ENCODE measurements at places on chromosomes 4 and X.

DNA sequence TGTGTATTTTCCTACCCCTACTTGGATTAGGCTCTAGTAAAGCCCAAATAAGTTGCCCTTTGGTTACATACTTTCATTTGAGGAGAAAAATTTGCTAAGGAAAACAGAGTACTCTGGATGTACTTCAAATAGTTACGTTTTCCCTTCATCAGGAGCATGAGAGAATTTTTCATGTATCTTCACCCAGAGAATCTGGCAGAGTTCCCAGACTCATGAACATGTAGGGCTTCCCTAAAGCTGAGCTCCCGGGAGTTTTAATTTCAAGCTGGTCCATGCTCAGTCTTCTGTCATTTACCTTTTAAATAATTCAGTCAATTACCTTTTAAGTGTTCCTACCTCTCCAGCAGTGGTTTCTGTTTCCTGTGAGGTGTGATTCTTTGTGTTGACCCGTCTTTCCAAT lies 367.5 kb upstream of the GRID2 start:
- no peak for DNase-seq
- H3K4me3 ChIP-seq, result no peak overlapping the region
- no peak overlapping the region for H3K27ac ChIP-seq
- no peaks in the 10 kb centered on the region for H3K36me3 ChIP-seq

GRCh38 chr4:41143311-41144039 lies 70.9 kb downstream of the APBB2 start:
- H3K27ac ChIP-seq, result no peak overlapping the region
- DNase-seq, result no peak
- no peak overlapping the region for H3K4me3 ChIP-seq
- H3K36me3 ChIP-seq, result no peaks in the 10 kb centered on the region
- no peaks in the 10 kb centered on the region for H3K4me1 ChIP-seq

- H3K4me1 ChIP-seq, result peaks cover 21% of the 10 kb centered on the region
- no peak for DNase-seq
- no peaks in the 10 kb centered on the region for H3K27me3 ChIP-seq
- H3K27ac ChIP-seq, result no peak overlapping the region
- H3K4me3 ChIP-seq, result no peak overlapping the region
These were observed 25.4 kb downstream of the ARFIP1 start for GRCh38 chr4:152805071-152805650.

DNA sequence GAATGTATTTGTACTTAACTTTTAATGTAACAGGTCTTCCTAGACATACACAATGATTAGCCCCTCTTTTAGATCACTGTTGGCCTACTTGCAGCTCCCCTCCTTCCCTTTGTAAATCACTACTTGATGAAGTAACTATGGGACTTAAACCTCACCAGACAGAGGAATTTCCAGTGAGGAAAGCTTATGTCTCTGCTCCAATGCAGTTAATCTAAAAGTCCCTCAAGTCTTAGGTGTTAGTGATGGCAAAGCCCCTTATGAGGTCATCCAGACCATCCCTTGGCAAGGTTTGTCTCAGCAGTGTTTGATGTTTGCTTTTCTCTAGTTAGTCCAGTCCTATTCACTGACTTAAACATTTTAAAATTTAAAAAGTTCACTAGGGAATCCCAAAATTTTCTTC lies 877.3 kb upstream of the INTU start:
- H3K4me3 ChIP-seq, result no peak overlapping the region
- DNase-seq, result no peak
- H3K27me3 ChIP-seq, result no peaks in the 10 kb centered on the region
- H3K36me3 ChIP-seq, result no peaks in the 10 kb centered on the region

GRCh38 chr4:180169394-180169793 lies 2073.8 kb upstream of the TENM3 start:
- peaks cover 11% of the 10 kb centered on the region for H3K27me3 ChIP-seq
- DNase-seq, result no peak
- no peaks in the 10 kb centered on the region for H3K4me1 ChIP-seq
- no peak overlapping the region for H3K4me3 ChIP-seq
- no peaks in the 10 kb centered on the region for H3K36me3 ChIP-seq

- no peaks in the 10 kb centered on the region for H3K36me3 ChIP-seq
- no peak overlapping the region for H3K4me3 ChIP-seq
- no peak for DNase-seq
- H3K4me1 ChIP-seq, result no peaks in the 10 kb centered on the region
- no peaks in the 10 kb centered on the region for H3K27me3 ChIP-seq
These were observed 96.8 kb upstream of the GRIA3 start for GRCh38 chrX:123087326-123087725.

DNA sequence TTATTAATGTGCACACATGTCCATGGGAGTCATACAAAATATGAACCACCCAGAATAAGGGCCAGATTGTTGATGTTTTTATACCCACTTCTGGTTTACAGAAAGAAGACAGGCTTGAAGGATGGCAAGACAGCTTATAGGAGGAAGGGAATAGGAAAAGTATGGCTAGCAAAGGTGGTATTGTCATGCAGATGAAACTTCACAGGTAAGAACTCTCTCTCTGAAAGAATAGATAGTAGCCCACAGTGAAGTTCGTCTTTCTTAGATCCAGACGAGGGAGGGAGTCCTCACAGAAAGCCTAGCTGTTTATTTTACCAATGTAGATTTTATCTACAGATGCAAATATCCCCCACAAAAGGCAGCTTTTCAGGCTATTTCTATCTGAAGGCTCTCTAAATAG lies 43.7 kb upstream of the SPIN4 start:
- no peaks in the 10 kb centered on the region for H3K27me3 ChIP-seq
- H3K36me3 ChIP-seq, result no peaks in the 10 kb centered on the region
- H3K4me3 ChIP-seq, result no peak overlapping the region
- DNase-seq, result no peak
- H3K27ac ChIP-seq, result no peak overlapping the region

- no peaks in the 10 kb centered on the region for H3K27me3 ChIP-seq
- no peaks in the 10 kb centered on the region for H3K36me3 ChIP-seq
- peaks cover 2% of the 10 kb centered on the region for H3K4me1 ChIP-seq
- no peak overlapping the region for H3K4me3 ChIP-seq
These were observed 63.4 kb downstream of the GALNTL6 start for GRCh38 chr4:171876636-171877035.

- H3K27ac ChIP-seq, result no peak overlapping the region
- H3K27me3 ChIP-seq, result no peaks in the 10 kb centered on the region
- no peak for DNase-seq
- no peaks in the 10 kb centered on the region for H3K4me1 ChIP-seq
- H3K36me3 ChIP-seq, result no peaks in the 10 kb centered on the region
These were observed 34.6 kb upstream of the SORBS2 start for GRCh38 chr4:185846505-185847150.

GRCh38 chrX:23937100-23937499 lies 29.3 kb downstream of the CXorf58 start:
- no peaks in the 10 kb centered on the region for H3K36me3 ChIP-seq
- H3K4me3 ChIP-seq, result no peak overlapping the region
- H3K27ac ChIP-seq, result no peak overlapping the region
- H3K27me3 ChIP-seq, result no peaks in the 10 kb centered on the region
- H3K4me1 ChIP-seq, result no peaks in the 10 kb centered on the region
- DNase-seq, result no peak

DNA sequence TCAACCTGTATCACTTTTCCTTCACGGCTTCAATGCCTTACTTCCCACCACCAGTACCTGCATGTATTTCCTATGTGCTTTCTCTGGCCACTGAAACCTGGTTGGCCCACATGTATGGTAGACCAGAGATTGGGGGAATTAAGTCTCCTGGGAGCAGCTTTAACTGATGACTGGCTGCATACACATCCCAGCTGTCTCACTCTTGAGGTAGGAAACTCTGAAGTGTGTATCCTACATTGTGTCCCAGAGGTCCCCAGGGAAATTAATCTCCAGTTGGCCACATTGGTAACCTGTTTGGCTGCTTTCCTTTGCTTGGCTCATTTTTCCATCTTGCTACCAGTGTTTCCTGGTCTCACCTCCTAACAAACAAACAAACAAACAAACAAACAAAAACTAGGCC lies 124.4 kb downstream of the ZNF827 start:
- H3K27ac ChIP-seq, result no peak overlapping the region
- DNase-seq, result no peak
- no peaks in the 10 kb centered on the region for H3K27me3 ChIP-seq
- H3K36me3 ChIP-seq, result peaks cover 45% of the 10 kb centered on the region
- no peak overlapping the region for H3K4me3 ChIP-seq

DNA sequence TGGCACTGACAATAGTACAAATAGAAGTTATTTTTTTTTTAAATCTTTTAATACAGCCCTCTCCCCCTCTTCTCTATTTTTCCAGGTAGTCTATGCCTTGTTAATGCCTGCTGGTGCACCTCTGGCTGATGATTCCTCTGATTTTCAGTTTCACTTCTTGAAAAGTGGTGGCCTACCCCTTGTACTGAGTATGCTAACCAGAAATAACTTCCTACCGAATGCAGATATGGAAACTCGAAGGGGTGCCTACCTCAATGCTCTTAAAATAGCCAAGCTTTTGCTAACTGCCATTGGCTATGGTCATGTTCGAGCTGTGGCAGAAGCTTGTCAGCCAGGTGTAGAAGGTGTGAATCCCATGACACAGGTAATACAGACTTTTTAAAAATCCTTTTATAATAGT lies 99.1 kb downstream of the USP9X start:
- no peak overlapping the region for H3K4me3 ChIP-seq
- H3K27me3 ChIP-seq, result no peaks in the 10 kb centered on the region
- peaks cover 18% of the 10 kb centered on the region for H3K4me1 ChIP-seq
- DNase-seq, result peak; percentile 5
- no peak overlapping the region for H3K27ac ChIP-seq

DNA sequence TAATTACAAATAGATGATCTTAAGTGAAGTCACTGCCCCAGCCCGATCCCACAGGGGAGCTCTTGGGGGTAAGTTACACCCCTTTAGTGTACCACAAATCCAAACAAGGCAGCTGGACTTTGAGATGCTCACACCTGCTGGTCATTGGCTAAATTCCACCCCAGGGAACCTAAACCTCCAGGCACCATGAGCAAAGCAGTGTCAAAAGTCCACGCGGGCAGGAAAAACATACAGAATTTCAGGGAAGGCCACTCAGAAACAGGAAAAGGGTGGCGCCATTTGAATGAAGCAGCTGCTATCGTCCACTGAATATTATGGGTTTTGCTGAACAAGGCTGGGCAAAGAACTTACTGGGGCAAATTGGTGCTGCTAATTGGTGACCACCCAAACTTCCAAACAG lies 30.9 kb downstream of the SUPT20HL1 start:
- H3K4me1 ChIP-seq, result peaks cover 4% of the 10 kb centered on the region
- H3K4me3 ChIP-seq, result no peak overlapping the region
- no peak for DNase-seq
- H3K36me3 ChIP-seq, result no peaks in the 10 kb centered on the region
- H3K27ac ChIP-seq, result no peak overlapping the region

- H3K4me1 ChIP-seq, result peaks cover 60% of the 10 kb centered on the region
- H3K36me3 ChIP-seq, result no peaks in the 10 kb centered on the region
- no peak overlapping the region for H3K27ac ChIP-seq
- H3K27me3 ChIP-seq, result no peaks in the 10 kb centered on the region
These were observed 2.7 kb upstream of the CYSLTR1 start for GRCh38 chrX:78330068-78330467.

DNA sequence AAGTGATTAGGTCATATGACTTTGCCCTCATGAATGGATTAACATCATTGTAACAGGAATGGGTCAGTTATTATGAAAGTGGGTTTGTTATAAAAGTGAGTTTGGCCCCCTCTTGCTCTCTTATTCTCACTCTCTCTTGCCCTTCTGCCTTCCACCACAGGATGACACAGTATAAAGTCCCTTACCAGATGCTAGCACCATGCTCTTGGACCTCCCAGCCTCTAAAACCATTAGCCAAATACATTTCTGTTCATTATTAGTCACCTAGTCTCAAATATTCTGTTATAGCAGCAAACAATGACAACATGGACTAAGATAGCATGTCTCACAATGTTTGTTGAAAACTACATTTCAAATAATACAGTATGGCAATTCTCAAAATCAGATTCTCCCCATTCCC lies 59.7 kb downstream of the RWDD4 start:
- no peaks in the 10 kb centered on the region for H3K4me1 ChIP-seq
- no peaks in the 10 kb centered on the region for H3K36me3 ChIP-seq
- no peak overlapping the region for H3K27ac ChIP-seq
- peaks cover 8% of the 10 kb centered on the region for H3K27me3 ChIP-seq

DNA sequence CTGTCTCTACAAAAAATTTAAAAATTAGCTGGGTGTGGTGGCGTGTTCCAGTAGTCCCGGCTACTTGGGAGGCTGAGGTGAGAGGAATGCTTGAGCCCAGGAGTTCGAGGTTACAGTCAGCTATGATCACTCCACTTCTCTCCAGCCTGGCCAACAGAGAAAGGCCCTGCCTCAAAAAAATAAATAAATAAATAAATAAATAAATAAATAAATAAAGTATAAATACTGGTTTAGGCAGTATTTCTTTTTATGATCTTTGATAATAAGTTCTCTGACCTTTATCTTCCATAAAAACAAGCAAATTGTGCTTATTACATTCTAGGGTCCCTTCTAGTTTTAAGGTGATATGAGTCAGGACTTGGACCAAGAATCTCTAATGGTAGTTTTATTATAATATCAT lies 320.3 kb downstream of the PCDH19 start:
- H3K27ac ChIP-seq, result no peak overlapping the region
- no peak overlapping the region for H3K4me3 ChIP-seq
- DNase-seq, result no peak
- no peaks in the 10 kb centered on the region for H3K36me3 ChIP-seq
- H3K27me3 ChIP-seq, result no peaks in the 10 kb centered on the region
- no peaks in the 10 kb centered on the region for H3K4me1 ChIP-seq

GRCh38 chrX:28042260-28042659 lies 61.0 kb upstream of the DCAF8L1 start:
- H3K36me3 ChIP-seq, result no peaks in the 10 kb centered on the region
- DNase-seq, result no peak
- H3K27me3 ChIP-seq, result no peaks in the 10 kb centered on the region
- no peak overlapping the region for H3K27ac ChIP-seq
- no peak overlapping the region for H3K4me3 ChIP-seq
- no peaks in the 10 kb centered on the region for H3K4me1 ChIP-seq

GRCh38 chr4:156970501-156971164 lies 966 bp downstream of the PDGFC start:
- no peak for DNase-seq
- H3K27me3 ChIP-seq, result peaks cover 46% of the 10 kb centered on the region
- peaks cover 20% of the 10 kb centered on the region for H3K4me1 ChIP-seq
- H3K36me3 ChIP-seq, result no peaks in the 10 kb centered on the region
- H3K27ac ChIP-seq, result no peak overlapping the region

GRCh38 chrX:13597874-13598273 lies 28.5 kb downstream of the EGFL6 start:
- H3K27ac ChIP-seq, result no peak overlapping the region
- no peaks in the 10 kb centered on the region for H3K4me1 ChIP-seq
- no peaks in the 10 kb centered on the region for H3K36me3 ChIP-seq
- no peak overlapping the region for H3K4me3 ChIP-seq
- H3K27me3 ChIP-seq, result peaks cover 6% of the 10 kb centered on the region

- no peak for DNase-seq
- no peaks in the 10 kb centered on the region for H3K27me3 ChIP-seq
- H3K4me1 ChIP-seq, result no peaks in the 10 kb centered on the region
- H3K36me3 ChIP-seq, result no peaks in the 10 kb centered on the region
- H3K4me3 ChIP-seq, result no peak overlapping the region
- H3K27ac ChIP-seq, result no peak overlapping the region
These were observed 170.9 kb downstream of the RCHY1 start for GRCh38 chr4:75343333-75343732.

Measured in stimulated activated naive B cell treated with anti-CD40 and anti-IgM and Interleukin-4, amounts not matched to agents 10 μg/mL and 1 μg/mL and 100 μg/mL, for 72 hours (primary cell).